ENCODE measurements at places on chromosomes 11 and 22.

- no peak overlapping the region for H3K27ac ChIP-seq
- peaks cover 15% of the 10 kb centered on the region for H3K4me1 ChIP-seq
- no peak for DNase-seq
- no peak overlapping the region for H3K4me3 ChIP-seq
These were observed 16.3 kb upstream of the CLMP start for GRCh38 chr11:123211149-123211852.

GRCh38 chr11:18365741-18366140 lies 28.6 kb upstream of the LDHA start:
- H3K27me3 ChIP-seq = no peaks in the 10 kb centered on the region
- DNase-seq = no peak
- H3K4me1 ChIP-seq = no peaks in the 10 kb centered on the region
- H3K36me3 ChIP-seq = peaks cover 26% of the 10 kb centered on the region

GRCh38 chr11:12455938-12456337 lies 78.6 kb downstream of the PARVA start:
- H3K4me1 ChIP-seq = peaks cover 27% of the 10 kb centered on the region
- H3K36me3 ChIP-seq = no peaks in the 10 kb centered on the region
- DNase-seq = no peak
- H3K27me3 ChIP-seq = no peaks in the 10 kb centered on the region
- no peak overlapping the region for H3K4me3 ChIP-seq

DNA sequence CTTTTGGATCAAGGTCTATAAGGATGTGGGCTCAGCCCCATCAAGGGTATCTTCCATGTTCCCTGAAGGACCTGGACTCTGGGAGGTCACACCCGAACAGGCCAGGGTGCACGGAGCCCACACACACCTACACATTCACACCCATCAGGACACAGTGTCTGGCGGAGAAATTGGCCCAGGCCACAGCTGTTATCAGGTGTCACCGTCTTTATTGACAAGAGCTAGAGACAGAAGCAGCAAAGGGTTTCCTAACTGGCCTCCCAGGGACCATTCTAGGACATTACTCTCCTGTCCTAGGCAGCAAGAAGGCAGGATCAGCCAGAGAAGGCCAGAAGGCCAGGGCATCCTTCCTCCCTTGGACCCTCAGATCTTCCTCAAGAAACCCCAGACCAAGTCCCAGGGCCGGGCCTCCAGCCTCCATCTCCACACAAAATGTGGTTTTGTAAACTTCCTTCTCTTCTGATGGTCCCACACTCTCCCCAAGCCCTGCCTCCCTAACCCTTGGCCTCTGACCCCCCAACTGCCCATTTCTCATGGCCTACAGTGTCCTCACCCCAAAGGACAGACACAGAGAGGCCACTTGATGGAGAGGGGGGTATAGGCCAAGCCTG lies 8.1 kb downstream of the SSTR3 start:
- H3K4me3 ChIP-seq = no peak overlapping the region
- H3K4me1 ChIP-seq = peaks cover 6% of the 10 kb centered on the region
- H3K36me3 ChIP-seq = no peaks in the 10 kb centered on the region
- H3K27me3 ChIP-seq = no peaks in the 10 kb centered on the region
- no peak overlapping the region for H3K27ac ChIP-seq

GRCh38 chr11:28910926-28911325 lies 802.7 kb downstream of the METTL15 start:
- DNase-seq = no peak
- no peaks in the 10 kb centered on the region for H3K4me1 ChIP-seq
- H3K36me3 ChIP-seq = no peaks in the 10 kb centered on the region
- no peak overlapping the region for H3K27ac ChIP-seq
- no peak overlapping the region for H3K4me3 ChIP-seq

GRCh38 chr22:26851125-26851524 lies 193.7 kb downstream of the MIAT start:
- H3K27ac ChIP-seq = no peak overlapping the region
- no peak for DNase-seq
- no peak overlapping the region for H3K4me3 ChIP-seq
- peaks cover 2% of the 10 kb centered on the region for H3K27me3 ChIP-seq

GRCh38 chr11:66559866-66560676 lies 8.3 kb downstream of the CTSF start:
- no peak overlapping the region for H3K27ac ChIP-seq
- H3K27me3 ChIP-seq = peaks cover 23% of the 10 kb centered on the region
- no peaks in the 10 kb centered on the region for H3K36me3 ChIP-seq
- no peaks in the 10 kb centered on the region for H3K4me1 ChIP-seq
- no peak overlapping the region for H3K4me3 ChIP-seq
- no peak for DNase-seq

DNA sequence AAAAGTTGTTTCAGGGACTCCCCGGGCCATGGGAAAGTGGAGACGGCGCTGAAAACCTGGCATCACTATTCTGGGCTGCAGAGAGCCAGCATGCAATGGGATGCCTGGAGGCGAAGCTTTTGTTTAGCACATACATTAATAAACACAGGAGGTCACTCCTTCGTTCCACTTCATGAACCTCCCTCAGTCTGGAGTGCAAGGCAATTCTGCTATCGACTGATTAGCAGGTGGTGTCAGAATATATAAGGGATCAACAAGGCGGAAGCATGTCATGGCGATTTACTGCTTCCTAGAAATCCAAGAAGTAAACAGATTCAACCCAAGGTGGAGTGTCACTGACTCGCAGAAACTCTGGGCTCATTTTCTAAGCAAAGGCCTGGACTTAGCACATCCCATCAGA lies 45.4 kb upstream of the MN1 start:
- no peak overlapping the region for H3K27ac ChIP-seq
- no peaks in the 10 kb centered on the region for H3K27me3 ChIP-seq
- H3K36me3 ChIP-seq = peaks cover 23% of the 10 kb centered on the region
- no peak for DNase-seq
- H3K4me1 ChIP-seq = no peaks in the 10 kb centered on the region
- no peak overlapping the region for H3K4me3 ChIP-seq

DNA sequence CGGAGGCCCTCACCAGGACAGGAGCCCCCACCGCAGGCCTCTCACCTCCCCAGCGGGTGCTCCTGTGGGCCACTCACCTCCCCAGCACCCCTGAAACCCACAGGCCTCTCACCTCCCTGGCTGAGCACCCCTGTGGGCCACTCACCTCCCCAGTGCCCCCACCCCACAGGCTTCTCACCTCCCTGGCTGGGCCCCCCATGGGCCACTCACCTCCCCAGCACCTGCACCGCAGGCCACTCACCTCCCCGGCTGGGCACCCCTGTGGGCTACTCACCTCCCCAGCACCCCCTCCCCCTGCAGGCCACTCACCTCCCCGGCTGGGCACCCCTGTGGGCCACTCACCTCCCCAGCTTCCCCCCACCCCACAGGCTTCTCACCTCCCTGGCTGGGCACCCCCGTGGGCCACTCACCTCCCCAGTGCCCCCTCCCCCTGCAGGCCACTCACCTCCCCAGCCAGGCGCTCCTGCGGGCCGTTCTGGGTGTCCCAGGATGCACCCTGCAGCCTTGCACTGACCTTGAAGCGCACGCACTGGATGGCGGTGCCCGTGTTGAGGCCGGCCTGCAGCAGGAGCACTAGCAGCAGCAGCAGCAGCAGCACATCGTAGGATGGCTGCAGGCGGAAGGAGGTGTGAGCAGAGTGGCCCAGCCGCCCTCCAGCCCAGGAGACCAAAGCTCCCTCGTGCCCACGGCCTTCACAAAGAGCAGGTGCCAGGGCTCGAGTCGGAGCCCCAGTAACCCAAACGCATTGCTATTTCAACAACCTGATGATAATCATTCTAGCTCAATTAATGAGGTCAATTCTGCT lies 5.7 kb upstream of the TTLL8 start:
- H3K4me3 ChIP-seq = no peak overlapping the region
- DNase-seq = no peak
- peaks cover 16% of the 10 kb centered on the region for H3K27me3 ChIP-seq
- no peaks in the 10 kb centered on the region for H3K36me3 ChIP-seq

- H3K4me1 ChIP-seq = no peaks in the 10 kb centered on the region
- H3K36me3 ChIP-seq = no peaks in the 10 kb centered on the region
- H3K27me3 ChIP-seq = peaks cover 16% of the 10 kb centered on the region
- H3K4me3 ChIP-seq = no peak overlapping the region
- no peak for DNase-seq
These were observed 14.1 kb upstream of the MRGPRD start for GRCh38 chr11:68994894-68995285.

Data from keratinocyte (primary cell).